Activated CD4-positive, alpha-beta T cell treated with anti-CD3 and anti-CD28 coated beads, Interleukin-2, Interleukin-6, amounts not matched to agents 100 ng/mL and 50 ng/mL, durations not matched to agents 16 hours and 8 hours (primary cell): ENCODE measurements at places on chromosomes 13 and 19.
A peak's percentile ranks its signal among the peaks of the same experiment; 100 is the strongest.

DNA sequence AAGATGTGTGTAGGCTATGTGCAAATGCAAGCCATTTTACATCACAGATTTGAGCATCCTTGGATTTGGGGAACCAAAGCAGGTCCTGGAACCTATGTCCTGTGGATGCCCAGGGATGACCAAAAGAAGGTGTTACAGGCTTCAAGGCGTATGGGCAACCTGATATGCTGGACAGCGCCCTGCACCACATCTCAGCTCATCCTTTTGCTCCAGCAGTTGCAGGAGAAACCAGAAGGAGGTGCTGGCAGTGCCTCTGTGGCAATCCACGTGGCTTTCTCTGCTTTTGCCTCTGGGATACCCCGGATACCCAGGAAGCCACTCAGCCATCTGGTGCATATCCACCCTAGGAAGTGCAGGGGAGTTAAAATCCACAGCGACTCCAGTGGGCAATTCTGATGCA lies 110.3 kb upstream of the VSTM2B start:
- DNase-seq, result no peak

DNA sequence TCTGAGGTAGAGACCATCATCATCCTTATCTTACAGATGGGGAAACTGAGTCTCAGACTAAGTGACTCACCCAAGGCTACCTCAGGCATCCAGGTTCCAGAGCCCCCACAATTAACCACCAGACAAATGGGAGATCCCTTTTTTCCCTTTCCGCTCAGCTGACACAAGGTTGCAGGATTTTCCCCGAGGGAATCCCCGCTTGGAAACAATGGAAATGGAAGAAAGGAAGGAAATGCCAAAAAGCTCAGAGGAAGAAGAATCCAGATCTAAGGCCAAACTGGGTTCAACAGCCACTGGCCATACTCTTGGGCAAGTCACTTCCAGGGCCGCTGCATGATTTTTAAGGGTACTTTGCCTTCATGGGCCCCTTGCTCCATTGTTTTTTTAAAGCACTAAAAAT lies 1.6 kb downstream of the ZNF71 start:
- no peak for DNase-seq

GRCh38 chr19:3365836-3366752 lies at the start of gene NFIC:
Gene NFIC, plus strand, starts transcription at chr19:3366583. Its CDS starts 54 bp downstream, at chr19:3366637.
- peak; percentile 38 for DNase-seq

DNA sequence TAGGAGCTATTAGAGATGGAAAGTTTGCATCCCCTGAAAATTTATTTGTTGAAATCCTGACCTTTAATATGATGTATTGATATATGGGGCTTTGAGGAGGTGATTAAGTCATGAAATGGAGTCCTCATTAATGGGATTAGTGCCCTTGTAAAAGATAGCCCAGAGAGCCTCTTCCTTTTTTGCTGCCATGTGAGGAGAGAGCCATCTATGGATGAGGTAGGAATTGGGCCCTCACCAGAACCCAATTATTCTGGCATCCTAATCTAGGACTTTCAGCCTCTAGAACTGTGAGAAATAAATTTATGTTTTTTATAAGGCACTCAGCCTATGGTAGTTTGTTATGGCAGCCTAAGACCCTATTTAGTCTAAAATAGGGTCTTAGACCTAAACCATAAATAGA lies 250.2 kb upstream of the SLITRK1 start:
- DNase-seq, result no peak

DNA sequence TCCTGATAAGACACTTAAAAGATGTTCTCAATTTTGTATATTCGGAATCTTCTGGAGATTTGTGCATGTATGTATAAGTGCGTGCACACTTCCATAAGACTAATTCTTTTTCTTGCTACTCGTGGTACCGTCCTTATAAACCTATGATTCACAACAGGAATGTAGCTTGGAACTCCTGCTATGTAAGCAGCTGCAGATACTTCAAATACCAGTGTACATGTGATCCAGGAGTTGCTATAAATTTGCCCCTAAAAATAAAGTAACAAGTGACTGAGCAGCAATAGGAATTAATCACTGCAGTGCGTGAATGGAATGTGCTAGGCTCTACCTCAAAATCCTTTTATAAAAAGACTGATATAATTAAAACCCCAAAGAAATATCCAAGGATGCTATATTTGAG lies 214.9 kb downstream of the KLF5 start:
- no peak for DNase-seq

- no peak for DNase-seq
Measured at GRCh38 chr19:4577020-4577782, 17.7 kb upstream of the SEMA6B start.

DNA sequence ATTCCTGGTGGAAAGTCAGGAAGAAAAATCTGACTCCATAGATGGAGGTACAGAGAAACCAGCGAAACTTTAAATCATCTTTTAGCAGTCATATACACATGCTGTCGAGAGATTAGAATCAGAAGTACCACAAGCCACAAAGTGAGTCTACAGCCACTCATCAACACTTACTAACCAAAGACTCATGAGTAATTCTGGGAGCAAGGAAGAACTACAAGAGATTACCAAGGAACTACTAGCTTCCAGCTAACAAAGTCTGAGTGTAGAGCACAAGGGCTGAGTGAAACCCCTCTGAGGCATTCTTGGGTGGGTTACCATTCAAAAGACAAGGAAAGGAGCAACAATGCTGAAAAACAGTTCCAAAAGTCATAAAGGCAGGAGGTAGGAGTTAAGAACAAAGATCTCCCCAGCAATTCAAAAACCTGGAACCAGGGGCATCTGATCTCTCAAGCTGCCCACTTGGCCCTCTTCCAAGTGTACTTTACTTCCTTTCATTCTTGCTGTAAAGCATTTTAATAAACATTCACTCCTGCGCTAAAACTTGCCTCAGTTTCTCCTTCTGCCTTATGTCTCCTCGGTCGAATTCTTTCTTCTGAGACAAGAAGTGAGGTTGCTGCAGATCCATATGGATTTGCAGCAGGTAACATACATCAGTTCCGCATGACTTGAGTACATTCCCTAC lies 13.0 kb downstream of the RBM26 start:
- DNase-seq, result peak; percentile 80

GRCh38 chr13:38255600-38255999 lies 94.1 kb upstream of the UFM1 start:
- DNase-seq, result no peak

GRCh38 chr13:41548910-41549309 lies 91.6 kb downstream of the RGCC start:
- no peak for DNase-seq

DNA sequence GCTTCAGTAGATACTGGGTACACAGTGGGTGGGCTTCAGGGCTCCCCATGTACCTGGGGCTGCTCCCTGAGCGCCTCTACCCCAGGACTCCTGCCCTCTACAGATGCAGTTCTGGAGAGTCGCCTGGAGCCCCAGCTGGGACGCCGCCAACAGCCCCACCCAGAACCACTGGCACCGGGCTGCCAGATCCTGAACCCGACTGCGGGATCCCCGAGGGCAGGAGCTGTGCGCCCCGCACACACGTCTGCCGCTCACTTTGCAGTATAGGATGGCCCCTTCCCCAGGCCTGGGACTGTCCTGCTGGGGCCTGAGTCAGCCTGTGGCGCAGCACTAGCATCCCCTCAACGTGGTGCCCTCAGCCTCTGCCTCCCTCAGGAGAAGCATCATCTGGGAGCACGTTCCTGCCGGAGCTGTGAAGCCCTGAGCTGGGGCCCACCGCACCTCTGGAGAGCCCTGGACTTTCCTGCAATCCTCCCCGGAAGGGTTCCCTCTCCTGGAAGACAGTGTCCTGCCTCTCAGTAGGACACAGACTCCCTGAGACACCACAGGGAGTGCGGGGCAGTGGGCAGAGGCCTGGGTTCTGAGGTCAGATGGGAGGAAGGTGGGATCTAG lies 3.7 kb downstream of the REXO1 start:
- no peak for DNase-seq

GRCh38 chr13:91097269-91097668 lies 250.2 kb upstream of the MIR17HG start:
- DNase-seq, result no peak

DNA sequence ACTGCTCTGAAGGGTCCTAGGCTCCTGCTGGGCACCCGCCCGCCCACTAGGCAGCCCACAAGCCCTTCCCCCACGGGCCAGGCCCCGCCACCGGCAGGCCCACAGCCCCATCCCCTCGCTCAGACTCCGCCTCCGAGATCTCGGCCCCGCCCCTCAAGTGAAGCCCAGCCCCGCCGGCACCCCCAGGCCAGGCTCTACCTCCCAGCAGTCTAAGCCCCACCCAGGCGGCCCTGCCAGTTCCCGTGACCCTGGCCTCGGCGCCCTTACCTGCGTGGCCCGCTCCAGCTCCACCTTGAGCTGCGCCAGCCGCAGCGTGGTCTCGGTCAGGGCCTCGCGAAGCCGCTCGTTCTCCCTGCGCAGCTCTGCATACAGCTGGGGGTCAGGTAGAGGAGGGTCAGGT lies 16.3 kb downstream of the EPS8L1 start:
- no peak for DNase-seq

GRCh38 chr19:38657633-38658222 lies 10.3 kb downstream of the ACTN4 start:
- DNase-seq, result peak; percentile 63

- DNase-seq, result peak; percentile 16
Measured at GRCh38 chr19:58001895-58002369, 688 bp downstream of the ZNF606 start.

DNA sequence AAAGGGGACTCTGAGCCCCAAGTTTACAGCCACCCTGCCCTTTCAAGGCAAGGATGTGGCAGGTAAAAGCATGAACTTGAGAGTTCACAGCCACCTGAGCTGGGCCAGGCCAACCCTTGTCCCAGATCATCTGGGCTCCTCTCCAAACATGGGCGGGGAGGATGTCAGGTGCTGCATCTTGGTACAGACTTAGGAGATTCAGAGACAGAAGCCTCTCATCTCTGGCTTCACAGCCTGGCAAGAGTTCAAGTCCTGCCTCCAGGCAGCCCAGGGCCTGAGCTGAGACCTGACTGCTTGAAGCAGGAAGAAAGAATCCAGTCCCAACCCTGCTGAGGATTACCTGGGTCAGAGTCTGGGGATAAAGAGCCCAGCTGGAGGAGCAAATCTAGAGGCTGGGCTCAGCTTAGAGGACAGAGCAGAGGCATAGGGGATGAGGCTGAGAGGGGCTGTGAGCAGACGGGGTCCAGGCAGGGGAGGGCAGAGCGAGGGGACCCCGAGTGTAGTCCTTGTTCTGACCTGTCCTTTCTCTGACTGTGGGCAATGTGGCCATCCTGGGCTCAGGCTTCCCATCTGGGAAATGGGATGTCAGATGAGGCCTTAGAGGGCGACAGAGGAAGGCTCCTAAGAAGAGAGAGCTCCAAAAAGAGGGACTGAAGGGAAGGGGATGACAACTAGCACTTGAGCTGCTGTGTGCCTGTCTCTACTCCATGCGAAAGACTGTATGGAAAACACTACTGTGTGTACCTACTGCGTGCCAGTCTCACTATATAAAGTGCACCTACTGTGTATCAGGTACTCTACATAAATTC lies 6.6 kb upstream of the OR10H5 start:
- DNase-seq, result no peak

DNA sequence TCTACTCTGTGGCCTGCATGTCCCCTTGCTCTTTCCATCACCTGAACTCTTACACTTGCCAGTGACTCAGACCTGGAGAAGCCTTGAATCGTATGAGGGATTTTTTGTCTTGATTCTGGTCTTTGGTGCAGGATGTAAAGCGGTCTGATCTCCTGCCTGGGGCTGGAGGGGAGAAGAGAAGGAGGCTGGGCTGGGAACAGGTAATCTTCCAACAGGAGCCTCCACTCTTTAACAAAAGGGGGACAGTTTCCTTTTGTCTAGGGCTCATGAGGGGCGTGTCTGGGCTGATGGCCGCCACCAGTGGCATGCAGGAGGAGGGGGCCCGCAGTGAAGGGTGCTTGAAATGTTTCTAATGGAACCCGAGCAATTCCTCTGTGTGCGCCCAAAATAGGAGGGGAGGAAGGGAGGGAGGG lies 24.7 kb downstream of the NFIX start:
- DNase-seq, result no peak

GRCh38 chr19:1911098-1911497 lies 5.9 kb downstream of the ADAT3 start:
- no peak for DNase-seq
